Ovary (tissue), 10 donors: ENCODE measurements at places on chromosomes 2 and 18. TPM values are rescaled to one million over a fixed set of nuclear protein-coding genes. Genes with fewer than 3 reads are reported as not detected.

The VPS4B gene
- total RNA-seq: 39.0 TPM

DNA sequence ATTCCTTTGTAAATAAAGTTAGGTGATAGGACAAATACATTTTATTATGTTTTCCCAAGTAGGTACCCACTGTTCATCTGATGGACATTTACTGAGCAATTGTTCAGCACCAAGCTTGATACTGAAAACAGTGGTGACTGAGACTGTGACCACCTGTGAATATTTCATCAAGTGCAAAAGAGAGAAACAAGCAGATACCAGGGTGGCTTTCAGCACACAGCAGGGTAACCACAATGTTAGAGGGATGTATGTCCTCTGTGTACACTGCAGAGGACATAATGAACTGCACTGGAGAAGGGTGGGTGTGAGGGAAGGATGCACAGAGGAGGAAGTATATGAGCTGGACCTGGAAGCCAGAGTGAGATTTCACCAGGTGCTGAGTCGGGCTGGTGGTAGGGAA, 411.8 kb downstream of the RAD51AP2 start:
- H3K27ac ChIP-seq: no peak overlapping the region
- H3K27me3 ChIP-seq: no peaks in the 10 kb centered on the region
- H3K4me1 ChIP-seq: no peaks in the 10 kb centered on the region
- H3K4me3 ChIP-seq: no peak overlapping the region

DNA sequence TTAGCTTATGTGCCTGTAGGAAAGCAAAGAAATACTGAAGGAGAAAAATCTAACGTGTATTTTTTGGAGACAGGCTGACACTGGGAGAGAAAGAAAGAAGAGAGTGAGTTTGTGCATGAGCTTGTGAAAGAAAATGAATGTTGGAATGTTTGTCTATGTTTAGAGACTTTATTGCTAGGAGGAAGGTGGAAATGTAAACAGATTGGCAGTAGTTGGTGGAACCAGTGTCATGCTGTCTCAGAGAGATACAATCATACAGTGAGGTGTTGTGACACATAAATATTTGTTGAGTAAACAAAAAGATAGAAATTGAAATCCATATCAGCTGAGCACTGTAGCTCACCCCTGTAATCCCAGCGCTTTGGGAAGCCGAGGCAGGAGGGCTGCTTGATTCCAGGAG, 222.2 kb upstream of the MEIS1 start:
- no peak overlapping the region for H3K4me3 ChIP-seq
- no peak overlapping the region for H3K27ac ChIP-seq
- H3K4me1 ChIP-seq: no peaks in the 10 kb centered on the region

- H3K27me3 ChIP-seq: no peaks in the 10 kb centered on the region
- no peaks in the 10 kb centered on the region for H3K36me3 ChIP-seq
- DNase-seq: no peak
- no peaks in the 10 kb centered on the region for H3K4me1 ChIP-seq
- no peak overlapping the region for H3K27ac ChIP-seq
Measured at GRCh38 chr2:57050007-57050406, 866.2 kb downstream of the CCDC85A start.

GRCh38 chr2:19855542-19856431, 46.0 kb downstream of the TTC32 start:
- no peak overlapping the region for H3K4me3 ChIP-seq
- no peak for DNase-seq
- H3K27ac ChIP-seq: no peak overlapping the region
- H3K27me3 ChIP-seq: no peaks in the 10 kb centered on the region

GRCh38 chr2:177338177-177338721, 54.3 kb upstream of the AGPS start:
- no peaks in the 10 kb centered on the region for H3K36me3 ChIP-seq
- DNase-seq: no peak
- no peaks in the 10 kb centered on the region for H3K4me1 ChIP-seq
- no peak overlapping the region for H3K27ac ChIP-seq

DNA sequence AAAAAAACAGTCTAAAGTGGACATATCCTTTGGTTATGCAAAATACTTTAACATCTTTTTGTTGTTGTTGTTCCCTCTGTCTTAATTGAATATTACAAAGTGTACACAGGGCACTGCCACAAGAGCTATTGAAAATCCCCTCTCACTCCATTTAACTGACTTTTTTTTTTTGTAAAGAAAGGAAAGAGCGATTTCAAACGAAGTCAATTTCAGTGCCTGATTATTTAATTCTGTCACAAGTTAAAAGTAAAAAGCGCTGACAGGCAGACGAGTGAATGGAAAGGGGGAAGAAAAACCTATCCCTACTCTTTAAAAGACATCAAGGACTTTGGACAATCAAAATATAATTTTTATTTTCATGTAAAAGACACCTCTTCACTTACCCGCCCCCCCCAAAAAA, 1.9 kb downstream of the FIGN start:
- peak overlapping the region; percentile 21 for H3K4me3 ChIP-seq
- no peaks in the 10 kb centered on the region for H3K27me3 ChIP-seq
- H3K36me3 ChIP-seq: no peaks in the 10 kb centered on the region
- H3K27ac ChIP-seq: peak overlapping the region; percentile 80

DNA sequence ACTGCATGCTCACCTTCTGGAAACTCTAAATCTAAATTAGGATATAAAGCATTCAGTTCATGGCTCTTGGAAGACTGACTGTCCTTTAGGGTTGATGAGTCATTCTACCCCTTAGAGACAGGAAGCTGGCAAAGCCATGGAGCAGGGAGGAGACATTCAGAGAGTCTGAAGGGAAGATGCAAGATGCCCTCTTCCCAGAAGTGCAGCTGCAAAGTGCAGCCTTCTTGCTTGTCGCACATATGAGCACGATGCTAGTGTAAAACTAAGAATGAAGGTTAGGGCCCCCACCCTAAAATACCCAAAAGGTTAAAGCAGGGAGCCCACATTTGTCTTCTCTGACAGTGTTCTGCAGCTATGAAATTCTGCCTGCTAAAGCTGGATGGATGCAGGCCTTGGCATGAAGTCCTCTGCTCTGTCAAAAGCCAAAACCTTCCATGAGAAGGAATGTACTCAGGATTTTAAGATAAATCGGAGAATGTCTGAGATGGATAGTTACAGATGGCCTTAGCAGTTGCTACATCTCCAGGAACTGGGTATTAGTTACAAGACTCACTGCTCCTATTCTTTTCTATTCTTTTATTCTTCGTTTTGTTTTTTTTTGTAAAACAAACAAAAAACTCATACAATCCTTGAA, 89.7 kb downstream of the POLE4 start:
- H3K36me3 ChIP-seq: no peaks in the 10 kb centered on the region
- no peak overlapping the region for H3K27ac ChIP-seq
- DNase-seq: no peak
- no peak overlapping the region for H3K4me3 ChIP-seq

GRCh38 chr2:197576631-197577030, 60.8 kb downstream of the MOB4 start:
- no peak overlapping the region for H3K27ac ChIP-seq
- H3K27me3 ChIP-seq: no peaks in the 10 kb centered on the region
- H3K4me3 ChIP-seq: no peak overlapping the region
- H3K4me1 ChIP-seq: peaks cover 2% of the 10 kb centered on the region
- DNase-seq: no peak
- H3K36me3 ChIP-seq: no peaks in the 10 kb centered on the region

GRCh38 chr18:59357928-59358327, 1.1 kb downstream of the LMAN1 start:
- no peaks in the 10 kb centered on the region for H3K4me1 ChIP-seq
- H3K4me3 ChIP-seq: no peak overlapping the region
- no peaks in the 10 kb centered on the region for H3K36me3 ChIP-seq
- no peak overlapping the region for H3K27ac ChIP-seq
- H3K27me3 ChIP-seq: no peaks in the 10 kb centered on the region
- DNase-seq: no peak

- H3K27me3 ChIP-seq: no peaks in the 10 kb centered on the region
- no peak overlapping the region for H3K27ac ChIP-seq
- DNase-seq: no peak
Measured at GRCh38 chr18:30106356-30106755, 936.2 kb downstream of the DSC3 start.

The AKAIN1 gene
- total RNA-seq: not detected

The TWSG1 gene
- 66.1 TPM for total RNA-seq

DNA sequence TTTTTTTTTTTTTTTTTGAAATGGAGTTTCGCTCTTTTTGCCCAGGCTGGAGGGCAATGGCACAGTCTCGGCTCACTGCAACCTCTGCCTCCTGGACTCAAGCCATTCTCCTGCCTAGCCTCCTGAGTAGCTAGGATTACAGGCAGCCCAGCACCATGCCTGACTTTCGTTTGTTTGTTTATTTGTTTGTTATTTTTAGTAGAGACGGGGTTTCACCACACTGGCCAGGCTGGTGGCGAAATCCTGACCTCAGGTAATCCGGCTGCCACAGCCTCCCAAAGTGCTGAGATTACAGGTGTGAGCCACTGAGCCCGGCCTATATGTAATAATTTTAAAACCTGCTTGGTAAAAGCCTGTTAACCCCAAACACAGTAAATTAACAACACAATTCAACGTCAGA, 435.7 kb downstream of the LRRTM4 start:
- H3K27me3 ChIP-seq: no peaks in the 10 kb centered on the region
- DNase-seq: no peak

DNA sequence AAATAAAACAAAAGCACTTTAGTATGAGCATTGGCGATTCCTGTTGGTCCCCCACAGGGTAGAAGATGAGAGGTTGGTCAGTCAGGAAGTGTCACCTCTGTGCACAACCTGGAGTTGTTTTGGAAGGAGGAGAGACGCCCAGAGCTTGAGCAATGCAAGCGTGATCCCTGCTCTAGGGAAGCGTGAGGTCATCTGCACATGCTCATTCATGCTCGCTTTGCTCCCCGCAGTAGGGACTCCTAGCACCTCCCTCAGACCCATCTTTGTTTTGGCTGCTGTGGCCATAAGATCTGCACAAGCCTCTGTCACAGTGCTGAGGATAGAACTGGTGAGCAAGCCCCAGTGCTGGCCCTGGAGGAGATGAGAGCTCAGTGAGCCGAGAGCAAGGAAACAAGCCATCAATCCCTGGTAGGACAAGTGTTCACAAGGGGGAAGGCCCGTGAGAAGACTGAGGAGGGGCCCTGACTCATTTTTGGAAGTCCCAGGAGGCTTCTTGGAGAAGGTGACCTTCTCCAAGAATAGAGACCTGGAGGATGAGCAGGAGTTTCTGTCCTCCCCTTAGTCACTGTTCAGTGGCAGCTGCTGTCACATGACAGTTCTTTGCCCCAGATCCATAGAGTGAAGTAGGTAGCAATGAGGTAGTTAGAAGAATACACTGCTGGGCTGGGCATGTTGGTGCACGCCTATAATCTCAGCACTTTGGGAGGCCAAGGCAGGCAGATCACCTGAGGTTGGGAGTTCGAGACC, 13.3 kb upstream of the ATP8B1 start:
- no peaks in the 10 kb centered on the region for H3K27me3 ChIP-seq
- no peaks in the 10 kb centered on the region for H3K4me1 ChIP-seq
- H3K36me3 ChIP-seq: no peaks in the 10 kb centered on the region
- no peak overlapping the region for H3K4me3 ChIP-seq
- H3K27ac ChIP-seq: no peak overlapping the region
- DNase-seq: no peak

- no peaks in the 10 kb centered on the region for H3K36me3 ChIP-seq
- no peak overlapping the region for H3K27ac ChIP-seq
- DNase-seq: no peak
- H3K27me3 ChIP-seq: no peaks in the 10 kb centered on the region
- no peaks in the 10 kb centered on the region for H3K4me1 ChIP-seq
- no peak overlapping the region for H3K4me3 ChIP-seq
Measured at GRCh38 chr2:164213916-164214315, 407.4 kb downstream of the GRB14 start.

The LRPPRC gene
- total RNA-seq: 74.9 TPM

DNA sequence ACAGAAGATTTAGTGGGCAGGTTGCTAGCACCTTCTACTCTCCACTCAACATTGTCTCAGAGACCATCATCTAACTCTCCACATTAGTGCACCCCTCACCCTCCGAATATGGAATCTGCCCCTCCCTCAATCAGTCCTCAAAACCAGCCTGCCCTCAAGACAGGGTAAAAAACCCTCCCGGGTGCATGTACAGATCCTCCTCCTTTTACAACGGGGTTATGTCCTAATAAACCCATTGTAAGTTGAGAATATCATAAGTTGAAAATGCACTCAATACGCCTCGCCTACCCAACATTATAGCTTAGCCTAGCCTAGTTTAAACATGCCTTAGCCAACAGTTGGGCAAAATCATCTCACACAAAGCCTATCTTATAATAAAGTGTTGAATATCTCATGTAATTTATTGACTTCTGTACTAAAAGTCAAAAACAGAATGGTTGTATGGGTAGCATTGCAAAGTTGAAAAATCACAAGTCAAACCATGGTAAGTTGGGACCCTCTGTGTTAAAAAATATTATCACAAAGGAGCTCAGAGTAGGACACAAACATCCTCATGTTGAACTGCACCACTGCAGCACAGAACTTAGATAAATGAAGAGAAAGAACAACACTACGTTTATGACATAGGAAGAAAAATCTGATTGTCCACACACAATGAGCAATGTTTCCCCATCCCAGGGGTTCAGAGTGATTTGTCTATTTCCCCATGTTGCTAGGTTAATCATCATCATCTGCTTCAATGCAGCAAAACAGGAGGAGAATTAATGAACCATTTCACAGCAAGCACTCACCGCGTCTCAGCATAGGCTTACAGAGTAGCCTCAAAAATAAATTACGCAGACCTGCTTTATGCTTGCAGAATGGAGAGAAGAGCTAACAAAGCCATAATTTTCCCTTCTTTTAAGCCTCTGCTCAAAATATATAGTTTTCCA, 184.1 kb upstream of the ARL4C start:
- no peak overlapping the region for H3K4me3 ChIP-seq
- H3K27me3 ChIP-seq: no peaks in the 10 kb centered on the region
- H3K4me1 ChIP-seq: no peaks in the 10 kb centered on the region
- no peak overlapping the region for H3K27ac ChIP-seq
- no peak for DNase-seq
- no peaks in the 10 kb centered on the region for H3K36me3 ChIP-seq

DNA sequence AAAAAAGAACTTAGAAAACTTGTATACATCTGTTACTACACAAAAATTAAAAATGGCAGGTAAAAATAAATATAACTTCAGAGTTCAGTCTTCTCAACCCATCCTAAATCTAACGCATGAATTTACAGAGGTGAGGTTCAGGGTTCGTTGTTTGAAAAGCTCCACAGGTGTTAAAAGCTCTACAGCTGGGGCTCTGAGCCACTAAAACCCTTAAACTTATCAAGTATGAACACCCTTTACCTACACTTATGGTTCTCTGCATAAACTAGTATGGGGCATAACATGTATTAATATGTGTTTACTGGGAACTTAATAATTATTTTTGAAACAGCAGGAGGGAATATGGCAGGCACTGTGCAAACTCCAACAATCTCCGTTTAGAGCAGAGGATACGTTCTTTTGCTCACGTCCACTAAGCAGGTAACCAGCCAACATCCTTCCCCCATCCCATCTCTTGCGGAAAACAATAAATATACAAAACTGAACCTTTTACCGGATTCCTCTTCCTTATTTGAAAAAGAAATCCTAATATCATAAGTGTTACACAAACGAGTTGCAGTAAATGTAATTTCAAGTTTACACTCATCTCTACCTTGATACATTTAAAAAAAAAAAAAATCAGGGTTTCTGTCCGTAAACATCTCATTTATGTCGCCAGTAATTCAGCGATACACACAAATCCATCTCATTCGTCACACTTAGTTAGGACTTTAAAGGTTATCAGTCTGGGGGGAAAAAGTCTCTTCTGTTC, 1.3 kb downstream of the PIAS2 start:
- H3K36me3 ChIP-seq: no peaks in the 10 kb centered on the region
- H3K27ac ChIP-seq: no peak overlapping the region
- H3K4me1 ChIP-seq: peaks cover 5% of the 10 kb centered on the region
- DNase-seq: no peak
- no peaks in the 10 kb centered on the region for H3K27me3 ChIP-seq
- peak overlapping the region; percentile 62 for H3K4me3 ChIP-seq
